ENCODE measurements at places on chromosomes 2 and 18. TPM values are rescaled to one million over a fixed set of nuclear protein-coding genes. Genes with fewer than 3 reads are reported as not detected.

Gene ACOXL
- not detected for total RNA-seq

Gene SERPINB12
- not detected for total RNA-seq

Gene IL1R2
- 0.57 TPM for total RNA-seq

Gene KCNG3
- not detected for total RNA-seq

Gene RTP5
- not detected for total RNA-seq

Gene RUFY4
- not detected for total RNA-seq

Gene IL1RL2
- 1.7 TPM for total RNA-seq

Gene DSG4
- not detected for total RNA-seq

Gene TTC27
- 30.0 TPM for total RNA-seq

Gene ANKRD23
- total RNA-seq = 6.0 TPM

Gene PDE1A
- total RNA-seq = 34.9 TPM

Gene SPHKAP
- total RNA-seq = not detected

Gene EPC2
- 22.4 TPM for total RNA-seq

Gene PDE11A
- not detected for total RNA-seq

Gene NCL
- 437 TPM for total RNA-seq

Gene ITSN2
- total RNA-seq = 32.4 TPM

Gene LIMS1
- 91.2 TPM for total RNA-seq

Gene CPO
- not detected for total RNA-seq

Gene REG3A
- total RNA-seq = not detected

Gene PIEZO2
- total RNA-seq = 1.6 TPM

Gene NAT8
- not detected for total RNA-seq

Gene HRH4
- total RNA-seq = under 0.01 TPM

Gene ALK
- total RNA-seq = 0.27 TPM

Gene HNMT
- total RNA-seq = 32.2 TPM

Gene NMUR1
- not detected for total RNA-seq

Gene C2orf15
- not detected for total RNA-seq

Gene CYRIA
- 5.6 TPM for total RNA-seq

Gene ACTG2
- 2.4 TPM for total RNA-seq

Gene CFAP210
- not detected for total RNA-seq

Gene CD302
- 23.0 TPM for total RNA-seq

Gene TMEM37
- total RNA-seq = not detected

Gene CYP27C1
- total RNA-seq = 0.41 TPM

Gene GAD1
- total RNA-seq = not detected

Gene CIB4
- not detected for total RNA-seq

Gene NXPH2
- total RNA-seq = not detected

Gene SCYGR4
- not detected for total RNA-seq

Gene FBLN7
- 3.2 TPM for total RNA-seq

Gene SP100
- 151 TPM for total RNA-seq

Gene SDC1
- total RNA-seq = 4.6 TPM

Gene KLHL14
- not detected for total RNA-seq

Gene GIGYF2
- 58.5 TPM for total RNA-seq

Gene OXER1
- not detected for total RNA-seq

Gene TLX2
- total RNA-seq = not detected

Gene RPL37A
- total RNA-seq = 2,231 TPM

Gene FSHR
- total RNA-seq = not detected

Gene PLEKHH2
- 5.4 TPM for total RNA-seq

Gene EVA1A
- total RNA-seq = 25.2 TPM

Gene NCOA1
- total RNA-seq = 10.4 TPM

Gene UGT1A3
- not detected for total RNA-seq

Gene LYG2
- total RNA-seq = not detected

Gene CRACDL
- not detected for total RNA-seq

Gene BOLL
- not detected for total RNA-seq

Gene RAB17
- total RNA-seq = 0.54 TPM

Gene ITPRIPL1
- total RNA-seq = 3.4 TPM

Gene DIPK1C
- total RNA-seq = not detected

Gene C2orf81
- total RNA-seq = 1.9 TPM

Gene ERLEC1
- 64.5 TPM for total RNA-seq

Gene HDLBP
- 929 TPM for total RNA-seq
